ENCODE measurements at places on chromosomes 16 and 17.

DNA sequence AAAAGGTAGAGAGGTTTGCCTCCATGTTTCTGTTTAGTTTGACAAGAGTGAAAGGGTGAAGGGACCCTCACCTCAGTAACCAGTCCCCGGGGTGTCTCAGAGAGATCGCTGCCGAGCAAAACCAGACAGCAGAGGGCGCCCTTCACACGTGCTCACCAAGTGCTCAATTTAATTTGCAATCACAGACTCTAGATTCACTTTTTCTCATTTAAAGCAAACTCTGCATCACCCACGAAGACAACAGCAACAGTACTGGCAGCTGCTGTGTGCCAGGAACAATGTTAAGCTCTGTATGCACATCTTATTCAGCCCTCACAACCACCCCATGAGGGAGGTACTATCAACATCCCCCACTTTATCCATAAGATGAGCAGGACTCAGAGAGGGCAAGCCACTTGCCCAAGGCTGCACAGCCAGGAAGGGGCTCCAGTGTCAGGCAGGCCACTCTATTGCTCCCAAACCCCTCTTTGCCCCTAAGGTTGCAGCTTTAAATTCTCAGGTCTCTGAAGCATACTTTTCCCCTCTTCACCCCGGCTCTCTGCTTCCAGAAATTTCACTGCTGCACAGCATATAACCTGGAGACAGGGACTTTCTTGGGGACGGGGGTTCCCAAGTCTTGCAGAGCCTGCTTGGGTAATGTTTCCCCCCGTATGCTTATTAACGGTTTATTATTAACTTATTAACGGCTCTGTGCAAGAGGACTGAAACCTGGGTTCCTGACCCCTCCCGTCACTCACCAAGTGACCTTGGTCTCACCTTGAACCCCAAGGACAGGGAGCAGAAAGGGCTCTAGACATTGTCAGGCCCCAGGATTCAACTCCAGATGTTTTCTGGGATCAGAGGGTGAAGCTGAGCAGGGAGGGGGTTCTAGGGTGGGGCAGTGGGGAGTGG, 70.9 kb downstream of the CNGB1 start:
- peak; percentile 63 for DNase-seq

DNA sequence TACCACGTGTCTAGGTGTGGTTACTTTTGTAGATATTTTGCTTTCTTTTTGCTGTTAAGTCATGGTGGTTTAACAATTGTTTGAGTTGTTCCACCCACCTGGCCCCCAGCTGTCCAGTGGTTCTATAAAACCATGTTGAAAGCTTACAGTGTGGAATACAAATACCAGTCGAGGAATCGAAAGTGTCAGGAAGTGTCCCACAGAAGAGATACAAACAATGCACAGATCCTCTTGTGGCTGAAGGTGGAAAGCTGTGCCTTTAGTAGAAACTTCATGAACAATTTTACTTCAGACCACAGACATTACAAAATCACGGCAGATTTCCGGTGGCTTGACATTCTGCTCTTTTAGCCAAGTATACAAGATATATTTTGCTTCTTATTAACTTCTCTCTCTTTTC, 782.4 kb upstream of the SOX9 start:
- DNase-seq, result no peak

GRCh38 chr17:33318241-33318640, 25.1 kb upstream of the ASIC2 start:
- DNase-seq, result no peak

GRCh38 chr17:51443646-51444045, 183.3 kb downstream of the UTP18 start:
- DNase-seq, result no peak

- DNase-seq, result no peak
Observed at GRCh38 chr17:45908460-45908859, 14.1 kb downstream of the MAPT start.

Measured in stimulated activated CD4-positive, alpha-beta T cell treated with anti-CD3 and anti-CD28 coated beads, TNF-alpha, amount 100 ng/mL, for 48 hours (primary cell).